Chondrocyte (in vitro differentiated cells): ENCODE measurements at places on chromosomes 11 and 22. TPM values are rescaled to one million over a fixed set of nuclear protein-coding genes. Genes with fewer than 3 reads are reported as not detected.
A peak's percentile ranks its signal among the peaks of the same experiment; 100 is the strongest.

- H3K4me1 ChIP-seq = peaks cover 3% of the 10 kb centered on the region
- H3K4me3 ChIP-seq = no peak overlapping the region
- peaks cover 3% of the 10 kb centered on the region for H3K36me3 ChIP-seq
- H3K27ac ChIP-seq = no peak overlapping the region
Observed at GRCh38 chr22:32590556-32590955, 115.9 kb downstream of the FBXO7 start.

DNA sequence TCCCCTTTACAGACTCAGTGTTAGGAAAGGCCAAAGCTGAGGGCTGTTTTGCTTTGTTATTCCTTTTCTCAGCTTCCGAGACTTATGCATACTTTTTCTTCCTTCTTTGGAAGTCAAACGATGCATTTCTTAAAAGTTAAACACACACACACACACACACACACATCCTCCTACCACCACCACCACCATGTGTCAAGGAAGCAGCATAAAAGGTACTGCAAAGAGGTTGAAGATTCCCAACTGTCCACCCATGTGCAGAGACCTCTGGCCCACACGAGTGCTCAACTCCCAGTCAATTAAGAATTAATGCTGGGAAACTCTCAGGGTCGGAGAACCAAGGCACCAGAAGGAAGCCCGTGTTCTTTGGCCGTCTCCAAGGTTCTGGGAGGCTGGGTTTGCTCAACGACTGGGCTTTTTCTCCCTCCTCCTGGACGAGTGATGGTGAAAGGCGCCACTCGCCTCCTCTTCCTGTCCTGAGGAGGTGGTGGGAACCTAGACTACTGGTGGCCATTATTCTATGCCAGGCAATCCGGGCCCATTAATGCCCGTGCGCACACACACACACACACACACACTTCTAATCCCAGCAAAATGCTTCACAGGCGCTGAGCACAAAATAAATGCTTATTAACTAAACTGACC, 15.1 kb downstream of the MN1 start:
- peak overlapping the region; percentile 84 for H3K27ac ChIP-seq
- H3K27me3 ChIP-seq = no peaks in the 10 kb centered on the region
- DNase-seq = no peak

RIMBP3C gene
- total RNA-seq = 0.22 to 0.75 TPM (median 0.38 TPM) in 3 replicates

SERHL2 gene
- total RNA-seq = 2.8 to 4.0 TPM (median 3.5 TPM) in 3 replicates

- H3K4me3 ChIP-seq = no peak overlapping the region
- no peak overlapping the region for H3K27ac ChIP-seq
- no peaks in the 10 kb centered on the region for H3K4me1 ChIP-seq
- peaks cover 45% of the 10 kb centered on the region for H3K27me3 ChIP-seq
- DNase-seq = no peak
Observed at GRCh38 chr11:129749141-129749540, 66.5 kb upstream of the TMEM45B start.

DNA sequence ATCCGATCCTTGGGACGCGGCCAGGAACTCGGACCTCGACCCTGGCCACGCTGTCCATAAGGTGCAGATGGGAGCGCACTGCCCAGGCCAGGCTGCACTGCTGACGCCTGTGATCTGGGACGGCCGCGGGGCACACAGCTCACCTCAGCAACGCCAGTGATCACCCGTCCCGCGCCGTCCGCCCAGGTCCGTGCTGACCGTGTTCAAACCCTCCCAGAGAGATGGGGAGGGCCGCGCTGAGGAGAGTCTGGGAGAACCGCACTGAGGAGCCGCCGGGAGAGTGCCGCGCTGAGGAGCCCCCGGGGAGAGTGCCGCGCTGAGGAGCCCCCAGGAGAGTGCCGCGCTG, 636 bp downstream of the KCNQ1OT1 start:
- H3K27ac ChIP-seq = peak overlapping the region; percentile 83
- no peaks in the 10 kb centered on the region for H3K27me3 ChIP-seq
- peaks cover 57% of the 10 kb centered on the region for H3K4me1 ChIP-seq
- peak overlapping the region; percentile 87 for H3K4me3 ChIP-seq
- H3K36me3 ChIP-seq = no peaks in the 10 kb centered on the region

- H3K4me1 ChIP-seq = peaks cover 13% of the 10 kb centered on the region
- no peaks in the 10 kb centered on the region for H3K36me3 ChIP-seq
- H3K4me3 ChIP-seq = no peak overlapping the region
- H3K27me3 ChIP-seq = no peaks in the 10 kb centered on the region
Observed at GRCh38 chr11:110331626-110332025, 35.2 kb upstream of the RDX start.

DNA sequence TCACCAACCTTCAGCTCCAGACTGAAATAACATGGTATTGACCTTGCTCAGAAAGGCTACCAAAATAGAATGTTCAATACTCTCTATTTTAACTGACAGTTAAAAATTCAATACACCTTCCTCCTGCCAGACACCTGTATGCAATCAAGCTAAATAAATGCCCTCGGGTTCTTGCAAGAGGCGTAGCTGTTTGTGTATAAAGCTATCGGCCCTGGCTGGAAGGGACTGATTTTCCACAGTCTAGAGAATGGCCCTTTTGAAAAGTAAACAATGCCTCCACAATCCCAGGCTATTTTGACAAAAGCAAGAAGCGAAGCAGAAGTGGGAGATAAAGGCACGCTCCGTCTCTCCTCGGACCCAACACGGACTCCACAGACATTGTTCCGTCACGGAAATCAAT, 791.2 kb downstream of the BRD1 start:
- no peaks in the 10 kb centered on the region for H3K36me3 ChIP-seq

DNA sequence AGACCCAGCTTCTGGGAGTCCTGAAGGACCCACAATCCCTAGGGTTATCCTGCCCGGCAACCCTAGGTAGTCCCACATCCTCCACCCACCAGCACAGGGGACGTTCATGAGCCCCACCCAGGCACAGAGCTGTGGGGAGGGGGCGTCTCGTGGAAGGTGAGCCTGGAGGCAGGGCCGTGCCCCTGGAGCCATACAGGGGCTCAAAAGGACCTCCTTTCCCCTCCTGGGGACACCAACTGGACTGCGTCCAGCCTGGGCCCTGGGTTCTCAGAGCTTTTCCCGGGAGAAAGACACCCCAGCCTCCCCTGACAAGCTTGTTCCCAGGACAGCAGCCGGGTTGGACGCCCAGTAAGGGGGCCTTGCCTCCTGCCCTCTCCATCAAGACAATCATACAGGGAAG, 78.4 kb downstream of the BRD1 start:
- DNase-seq = peak; percentile 44
- H3K4me1 ChIP-seq = no peaks in the 10 kb centered on the region
- peaks cover 11% of the 10 kb centered on the region for H3K27me3 ChIP-seq
- H3K36me3 ChIP-seq = peaks cover 7% of the 10 kb centered on the region
- no peak overlapping the region for H3K27ac ChIP-seq
- no peak overlapping the region for H3K4me3 ChIP-seq

DNA sequence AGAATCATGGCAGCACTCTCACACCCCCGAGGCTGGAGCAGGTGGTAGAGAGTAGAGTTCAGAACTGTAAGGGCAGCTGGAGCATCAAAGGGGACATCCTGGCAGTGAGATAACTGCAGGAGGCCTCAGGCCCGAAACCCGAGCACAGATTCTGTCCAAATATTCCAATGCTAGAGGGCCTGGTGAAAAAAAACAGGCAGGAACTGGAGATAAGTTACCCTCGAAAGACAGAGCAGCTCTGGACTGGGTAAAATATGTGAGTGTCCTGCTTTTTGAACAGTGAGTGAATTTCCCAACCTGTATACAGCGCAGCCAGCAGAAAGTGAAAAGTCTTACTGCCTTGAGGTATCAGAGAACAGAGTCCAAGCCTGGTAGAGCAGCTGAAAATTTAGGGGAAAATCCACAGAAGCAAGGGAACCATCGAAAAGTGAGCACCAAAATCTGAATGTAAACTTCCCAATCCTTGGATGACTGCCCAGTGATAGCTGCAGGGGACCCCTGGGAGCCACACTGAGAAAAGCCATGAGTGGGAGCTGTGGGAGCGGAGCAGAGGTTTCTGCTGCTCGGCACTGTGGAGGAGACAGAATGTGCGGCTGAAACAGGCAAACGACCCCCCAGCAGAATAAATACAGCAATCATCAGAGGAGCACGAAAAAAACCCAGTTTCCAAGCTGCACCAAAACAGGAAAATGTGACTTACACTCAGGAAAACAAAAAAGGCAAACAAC, 50.6 kb downstream of the WNT11 start:
- DNase-seq = no peak
- H3K27me3 ChIP-seq = no peaks in the 10 kb centered on the region
- no peak overlapping the region for H3K4me3 ChIP-seq
- no peak overlapping the region for H3K27ac ChIP-seq
- peaks cover 31% of the 10 kb centered on the region for H3K4me1 ChIP-seq

GRCh38 chr11:90512846-90513245, 290.0 kb upstream of the CHORDC1 start:
- DNase-seq = no peak
- H3K36me3 ChIP-seq = no peaks in the 10 kb centered on the region
- H3K4me1 ChIP-seq = no peaks in the 10 kb centered on the region

DNA sequence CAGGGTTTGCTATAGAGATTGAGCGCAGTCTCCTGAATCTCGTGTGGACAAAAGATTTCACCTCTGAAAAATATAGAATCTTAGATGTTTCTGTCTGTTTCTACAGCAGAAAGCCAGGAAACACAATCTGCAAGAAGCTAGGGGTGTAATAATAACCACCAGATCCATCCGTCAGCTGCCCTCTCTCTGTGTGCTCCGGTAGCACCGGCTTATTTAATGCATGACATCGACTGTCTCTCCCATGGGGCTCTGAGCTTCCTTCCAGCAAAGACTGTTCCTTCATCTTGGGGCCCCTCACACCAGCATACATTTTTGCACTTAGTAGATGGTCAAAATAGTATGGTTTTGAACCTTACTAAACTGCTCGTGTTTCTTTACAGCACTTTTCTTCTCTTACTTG, 20.2 kb downstream of the BARX2 start:
- no peak for DNase-seq
- H3K36me3 ChIP-seq = no peaks in the 10 kb centered on the region
- no peak overlapping the region for H3K27ac ChIP-seq

KREMEN1 gene
- 5.0 to 7.3 TPM (median 7.3 TPM) in 3 replicates for total RNA-seq
